ENCODE measurements at places on chromosomes 7 and 10. TPM values are rescaled to one million over a fixed set of nuclear protein-coding genes. Genes with fewer than 3 reads are reported as not detected.

- no peak for DNase-seq
Measured at GRCh38 chr10:63672491-63672890, 151.3 kb downstream of the REEP3 start.

The HECW1 gene
- total RNA-seq, result 10.5 TPM

DNA sequence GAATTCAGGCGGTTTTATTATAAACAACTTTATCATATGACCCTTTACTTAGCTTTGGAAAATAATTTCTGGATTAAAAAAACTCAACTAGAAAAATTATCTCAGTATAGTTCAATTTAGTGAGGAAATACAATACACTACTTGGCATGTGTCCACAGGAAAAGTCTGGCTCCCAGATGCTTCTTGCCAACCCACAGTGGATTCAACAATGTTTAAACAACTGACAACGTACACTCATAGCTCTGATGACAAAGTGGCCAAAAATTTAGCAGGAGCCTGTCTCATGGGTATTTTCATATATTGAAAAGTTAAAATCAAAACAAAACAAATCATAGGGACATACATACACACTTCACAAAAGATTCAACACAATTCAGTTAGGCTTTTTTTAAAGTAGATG, 158.8 kb downstream of the SKAP2 start:
- DNase-seq, result no peak

The C7orf57 gene
- 0.56 TPM for total RNA-seq

DNA sequence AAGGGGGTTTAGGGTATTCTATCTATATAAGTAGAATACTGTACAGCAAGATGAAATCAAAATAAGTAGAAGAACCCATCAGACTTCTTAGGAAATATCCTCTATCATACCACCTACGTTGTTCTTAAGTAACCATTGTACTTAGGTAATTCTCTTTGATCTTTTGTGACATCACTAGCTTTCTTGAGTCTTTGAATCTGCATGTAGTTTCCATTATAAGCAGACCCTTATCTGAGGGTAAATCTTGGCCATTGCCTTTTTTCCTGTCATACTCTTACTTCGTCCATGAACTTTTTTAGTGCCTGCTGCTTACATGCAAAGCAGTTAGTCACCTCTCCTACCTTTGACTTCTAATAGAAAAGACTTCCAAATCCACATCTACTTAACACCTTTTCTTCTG, 49.0 kb downstream of the WAC start:
- no peak for DNase-seq

- no peak for DNase-seq
Measured at GRCh38 chr7:82549616-82550285, 106.2 kb upstream of the CACNA2D1 start.

- DNase-seq, result no peak
Measured at GRCh38 chr7:88761779-88762178, 2.3 kb downstream of the ZNF804B start.

DNA sequence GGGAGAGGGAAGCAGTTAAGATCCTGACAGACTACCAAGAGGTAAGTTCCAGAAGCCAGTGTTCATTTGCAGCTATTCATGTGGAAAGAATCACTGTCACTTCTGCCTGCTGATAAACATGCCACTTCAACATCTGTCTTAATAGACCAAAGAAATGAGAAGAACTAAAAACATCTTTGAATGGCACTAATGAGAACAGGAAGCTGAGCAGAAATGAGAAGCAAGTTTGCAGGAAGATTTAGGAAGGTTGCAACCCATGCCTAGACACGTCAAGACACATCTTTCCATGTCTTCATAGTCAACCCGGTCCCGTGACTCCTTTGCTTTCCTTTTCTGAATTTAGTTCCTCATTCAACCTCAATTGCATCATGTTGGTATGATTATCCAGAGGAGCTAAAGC, 180.0 kb downstream of the PDE1C start:
- no peak for DNase-seq

GRCh38 chr10:128624656-128625530, 498.7 kb upstream of the MKI67 start:
- no peak for DNase-seq

GRCh38 chr10:118207470-118208007, 134.6 kb downstream of the FAM204A start:
- DNase-seq, result no peak

The ASAH2 gene
- total RNA-seq, result 3.1 TPM

GRCh38 chr7:30169579-30169978, 34.8 kb downstream of the MTURN start:
- no peak for DNase-seq

GRCh38 chr7:19099194-19099593, 18.2 kb downstream of the TWIST1 start:
- DNase-seq, result no peak

DNA sequence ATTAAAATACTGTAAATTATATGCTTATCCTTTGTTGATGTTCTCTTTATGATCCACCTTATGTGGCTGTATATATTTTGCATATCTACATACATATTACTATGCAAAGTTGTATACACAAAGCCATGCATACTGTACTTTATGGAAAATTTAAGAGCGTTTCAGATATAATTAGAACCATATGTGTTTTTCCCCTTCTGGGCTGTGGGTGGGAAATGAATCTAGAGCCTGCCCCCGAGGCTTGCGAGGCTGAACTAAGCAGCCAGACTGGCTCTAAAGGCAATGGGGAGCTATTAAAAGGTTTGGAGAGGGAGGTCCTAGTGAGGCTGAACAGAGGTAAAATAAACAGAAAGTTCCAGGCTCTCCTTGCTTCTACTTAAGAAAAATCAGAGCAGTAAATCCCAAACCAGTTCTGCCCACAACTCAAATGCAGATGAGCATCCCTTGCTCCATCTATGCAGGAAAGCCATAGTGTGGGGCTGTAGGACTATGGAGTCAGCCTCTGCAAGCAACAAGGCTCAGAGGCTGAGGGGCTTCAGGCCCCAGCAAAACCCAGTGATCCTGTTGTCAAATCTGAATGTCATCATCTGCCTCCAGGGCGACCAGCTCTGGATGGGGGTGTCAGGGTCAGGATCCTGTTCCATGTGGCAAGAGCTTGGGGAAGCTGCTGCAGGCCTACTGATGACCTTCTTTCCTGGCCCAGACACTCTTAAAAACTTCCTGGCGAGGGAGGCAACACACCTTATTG, 14.1 kb upstream of the DDIT4 start:
- no peak for DNase-seq

The PNLIPRP3 gene
- total RNA-seq, result not detected

The NACAD gene
- total RNA-seq, result 6.4 TPM

The RRP12 gene
- 71.9 TPM for total RNA-seq

The AKR1B15 gene
- total RNA-seq, result 0.47 TPM

GRCh38 chr7:3206771-3207191, 94.3 kb upstream of the SDK1 start:
- no peak for DNase-seq
